ENCODE measurements at places on chromosomes 1 and 21.

DNA sequence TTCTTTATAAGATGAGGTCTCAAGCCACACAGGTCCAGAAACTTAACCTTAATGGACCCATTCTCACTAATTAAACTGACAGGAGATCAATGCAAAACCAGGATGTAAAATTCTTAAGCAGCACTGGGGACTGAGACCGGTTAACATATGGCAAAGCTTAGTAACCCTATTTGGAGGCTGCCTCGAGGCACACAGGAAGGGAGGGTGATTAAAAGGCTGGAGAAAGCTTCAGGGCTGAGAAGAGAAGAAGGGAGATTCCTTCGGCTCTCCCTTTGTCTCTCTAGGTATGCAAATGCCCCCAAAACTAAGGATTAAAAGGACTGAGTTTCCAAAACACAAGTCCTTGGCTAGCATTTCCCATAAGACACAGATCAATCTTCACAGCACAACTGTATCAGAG lies 120.8 kb upstream of the DSCAM start:
- DNase-seq: no peak

DNA sequence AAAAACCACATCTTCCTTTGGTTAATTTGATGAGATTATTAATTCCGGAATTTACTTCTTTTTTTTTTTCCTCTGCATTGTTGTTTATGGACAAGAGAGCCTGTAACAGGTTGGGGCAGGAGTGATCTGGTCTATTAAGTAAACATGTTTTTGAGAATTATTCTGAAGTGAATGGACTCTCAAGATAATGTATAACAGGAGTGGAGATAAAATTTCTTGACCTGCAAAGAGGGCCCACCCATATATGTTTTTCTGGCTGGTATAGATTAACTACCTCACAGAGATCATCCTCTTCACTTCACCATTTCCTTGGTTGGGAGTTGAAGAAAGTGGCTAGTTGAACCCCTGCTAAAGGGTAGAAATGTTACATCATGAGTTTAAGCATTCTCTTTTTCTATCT lies 10.7 kb downstream of the DDI2 start:
- DNase-seq: no peak

DNA sequence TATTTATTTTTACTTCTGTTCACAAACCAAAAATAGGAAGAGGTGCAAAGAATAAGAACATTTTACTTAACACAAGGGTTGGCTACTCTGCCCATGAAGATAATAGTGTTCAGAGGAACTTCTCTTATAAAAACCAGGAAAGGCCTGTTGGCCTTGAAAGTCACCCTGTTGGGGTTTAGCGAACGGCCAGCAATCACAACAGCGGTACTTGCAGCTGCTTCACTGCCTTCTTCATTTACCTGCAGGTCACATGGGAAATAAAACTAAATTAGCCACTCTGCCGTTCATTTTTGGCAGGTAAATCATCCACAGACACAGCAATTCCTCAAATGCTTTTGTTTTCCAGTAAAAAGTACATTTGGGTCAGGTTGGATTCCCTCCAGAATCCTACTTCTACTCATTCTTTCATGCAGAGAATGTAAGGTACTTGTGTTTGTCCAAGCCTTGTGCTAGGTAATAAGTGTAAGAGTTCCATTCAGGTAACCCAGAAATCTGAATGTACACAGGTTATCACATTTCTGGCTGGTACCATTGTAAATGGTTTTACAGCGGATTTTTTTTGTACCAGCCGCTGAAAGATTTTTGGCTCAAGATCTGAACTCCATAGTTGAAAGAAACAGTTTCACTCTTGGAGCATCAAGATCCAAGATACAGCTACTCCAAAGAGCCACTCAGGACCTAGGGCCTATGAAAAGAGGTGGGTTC lies 13.1 kb downstream of the SERPINC1 start:
- no peak for DNase-seq

DNA sequence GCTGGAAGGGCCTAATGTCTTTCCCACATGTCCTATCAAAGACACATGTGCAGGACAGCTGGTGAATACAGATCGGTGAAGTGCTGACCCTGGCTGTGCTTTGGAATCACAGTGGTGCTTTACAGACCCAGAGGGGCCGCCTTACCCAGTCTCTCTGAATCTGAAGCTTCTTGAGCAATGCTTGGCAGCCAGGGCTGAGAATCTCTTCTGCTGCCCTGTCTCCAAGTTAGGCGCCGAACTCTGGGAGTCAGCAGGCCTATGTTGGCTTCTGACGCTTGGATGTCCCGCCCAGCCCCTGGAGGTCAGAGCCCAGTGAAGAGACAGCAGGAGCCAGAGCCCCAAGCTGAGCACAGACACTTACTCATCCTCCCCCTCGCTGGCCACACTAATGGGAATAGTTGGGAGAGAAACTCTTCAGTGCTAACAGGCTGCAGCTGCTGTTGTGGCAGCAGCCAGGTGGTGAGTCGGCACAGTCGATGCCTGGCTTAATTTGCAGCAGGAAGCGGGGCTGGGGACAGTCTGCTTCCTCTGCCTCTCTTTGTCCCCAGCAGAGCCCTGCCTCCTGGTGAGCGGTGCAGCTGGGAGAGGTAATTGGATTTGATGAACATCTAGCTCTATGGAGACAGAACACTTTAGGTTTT lies 68.1 kb downstream of the URB2 start:
- peak; percentile 53 for DNase-seq

- DNase-seq: peak; percentile 26
Measured at GRCh38 chr1:241640867-241641622, 876 bp upstream of the CHML start.

DNA sequence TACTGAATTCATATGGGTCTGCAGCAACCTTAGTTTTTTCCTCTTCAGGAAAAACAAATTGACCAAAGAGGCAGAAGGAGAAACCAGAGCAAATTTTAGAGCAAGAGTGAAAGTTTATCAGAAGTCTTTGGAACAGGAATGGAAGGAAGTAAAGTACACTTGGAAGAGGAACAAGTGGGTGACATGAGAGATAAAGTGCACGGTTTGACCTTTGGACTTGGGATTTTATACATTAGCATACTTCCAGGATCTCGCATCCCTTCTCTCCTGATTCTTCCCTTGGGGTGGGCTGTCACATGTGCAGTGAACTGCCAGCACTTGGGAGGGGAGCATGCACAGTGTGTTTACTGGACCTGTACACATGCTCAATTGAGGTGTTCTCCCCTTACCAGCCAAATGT lies 754.8 kb upstream of the ADAMTS5 start:
- DNase-seq: no peak
